NCI-H1417 treated with DMSO at 0.1 percent for 48 hours (cell line): ENCODE measurements at places on chromosomes 13 and 19.

- no peak for DNase-seq
Observed at GRCh38 chr13:97116754-97117153, 105.4 kb upstream of the MBNL2 start.

DNA sequence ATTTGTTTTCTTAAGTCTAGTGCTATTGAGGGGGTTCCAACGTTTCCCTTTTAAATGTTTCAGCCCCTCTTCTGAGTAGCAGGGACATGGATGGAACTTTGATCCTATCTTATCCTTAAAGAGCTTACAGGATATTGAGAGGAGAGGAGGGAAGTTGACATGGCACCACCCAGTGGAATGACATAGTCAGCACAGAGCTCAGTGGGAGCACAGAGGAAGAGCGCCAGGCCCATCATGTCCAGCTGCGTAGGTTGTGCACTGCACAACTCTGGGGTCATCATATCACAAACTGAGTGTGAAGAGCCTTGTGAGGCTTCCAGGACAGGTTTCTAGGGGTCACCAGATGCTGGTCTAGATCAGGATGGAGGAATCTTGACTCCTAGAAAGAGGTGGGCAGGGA lies 4.6 kb upstream of the CDC42EP5 start:
- no peak for DNase-seq

- no peak for DNase-seq
Observed at GRCh38 chr19:57583521-57584416, at the start of gene ZIK1. ZIK1 (plus strand) TSS chr19:57584145; CDS start chr19:57584357, 212 bp downstream.

DNA sequence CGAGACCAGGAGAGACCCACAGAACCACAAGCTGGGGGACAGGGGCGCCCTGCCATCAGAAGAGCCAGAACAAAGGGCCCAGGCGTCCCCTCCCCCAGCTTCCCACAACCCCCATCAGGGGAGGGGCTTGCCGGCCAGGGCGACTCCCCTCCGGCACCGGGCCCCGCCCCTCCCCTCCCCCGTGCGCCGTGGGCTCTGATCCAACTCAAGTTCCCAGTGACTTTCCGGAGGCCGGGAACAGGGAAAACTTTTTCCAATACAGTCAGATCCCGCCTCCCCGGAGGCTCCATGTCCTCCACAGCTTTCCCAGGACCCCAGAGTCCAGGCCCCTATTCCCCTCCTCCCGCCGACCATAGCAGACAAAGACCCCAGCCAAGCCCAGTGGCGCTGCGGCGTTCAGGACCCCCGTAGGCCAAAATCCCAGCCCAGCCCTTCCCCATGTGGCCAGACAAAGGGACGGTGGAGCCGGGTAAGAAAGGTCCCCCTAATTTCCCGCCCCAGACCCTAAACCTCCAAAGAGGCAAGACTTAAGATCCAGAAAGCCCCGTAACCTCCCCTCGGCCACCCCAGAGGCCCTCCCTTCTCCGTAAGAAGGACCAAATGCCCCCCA lies 673 bp downstream of the TEAD2 start:
- DNase-seq: no peak

DNA sequence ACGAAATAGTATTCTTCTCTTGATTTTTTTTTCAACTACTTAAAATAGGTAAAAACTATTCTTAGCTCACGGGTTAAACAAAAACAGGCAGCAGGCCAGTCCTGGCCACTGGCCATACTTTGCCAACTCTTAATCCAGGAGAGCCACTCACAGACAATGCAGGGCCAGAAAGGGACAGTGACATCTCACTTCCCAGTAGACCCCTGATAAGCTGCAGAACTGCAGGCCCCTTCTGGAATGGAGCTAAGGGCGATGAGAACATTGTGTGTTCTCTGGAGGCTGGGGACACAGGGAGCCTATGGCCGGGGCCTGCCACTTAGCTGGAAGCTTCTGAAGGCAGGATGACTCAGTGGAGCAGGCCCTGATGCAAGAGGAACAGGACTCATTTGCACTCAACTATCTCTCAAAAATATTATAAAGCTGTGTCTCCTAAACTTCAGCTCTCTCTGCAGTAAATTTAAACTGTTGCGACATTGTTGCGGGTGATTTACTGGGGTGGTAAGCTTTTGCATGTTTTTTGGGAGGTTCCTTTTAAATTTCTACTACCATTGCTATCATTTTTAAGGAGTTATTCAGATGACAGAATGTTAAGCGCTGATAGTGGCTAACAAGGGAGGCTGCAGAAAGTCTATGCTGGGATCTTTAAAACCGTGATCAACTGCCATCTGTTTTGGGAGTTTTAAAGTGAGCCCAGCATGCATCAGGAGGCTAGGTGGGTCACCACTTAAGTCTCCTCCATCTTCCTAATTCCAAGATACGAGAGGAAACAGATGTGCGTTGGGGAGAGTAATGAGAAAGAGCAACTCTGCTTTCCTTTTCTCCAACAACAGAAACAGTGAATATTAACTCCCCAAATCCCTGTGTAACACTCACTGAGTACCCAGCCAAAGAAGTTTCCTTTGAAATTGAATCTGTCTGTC lies 33.2 kb upstream of the KATNAL1 start:
- DNase-seq: no peak

- DNase-seq: no peak
Observed at GRCh38 chr13:27341616-27342015, 71.0 kb downstream of the RASL11A start.

- DNase-seq: no peak
Observed at GRCh38 chr19:42455621-42456081, 12.9 kb upstream of the CXCL17 start.
